ENCODE measurements at places on chromosomes 6 and 20.

GRCh38 chr20:17229256-17229655 is 2.4 kb downstream of the PCSK2 start:
- DNase-seq, result no peak

DNA sequence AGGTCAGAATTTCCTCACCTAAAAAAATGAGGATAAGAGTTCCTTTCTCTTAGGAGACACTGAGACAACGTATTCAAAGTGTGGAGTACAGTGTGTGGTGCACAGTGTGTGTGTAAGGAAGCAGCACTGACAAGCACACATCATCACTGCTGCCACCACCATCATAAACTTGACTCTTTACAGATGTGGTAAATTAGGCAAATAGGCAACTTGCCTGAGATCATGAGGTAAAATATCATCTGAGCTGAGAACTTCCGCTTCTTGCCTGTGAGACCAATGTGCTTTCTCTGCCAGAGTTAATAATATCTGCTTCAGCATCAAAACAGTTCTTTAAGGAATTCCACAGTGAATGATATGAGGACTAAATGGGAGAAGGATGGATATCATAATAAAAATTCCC is 52.7 kb downstream of the LYRM4 start:
- DNase-seq, result no peak

DNA sequence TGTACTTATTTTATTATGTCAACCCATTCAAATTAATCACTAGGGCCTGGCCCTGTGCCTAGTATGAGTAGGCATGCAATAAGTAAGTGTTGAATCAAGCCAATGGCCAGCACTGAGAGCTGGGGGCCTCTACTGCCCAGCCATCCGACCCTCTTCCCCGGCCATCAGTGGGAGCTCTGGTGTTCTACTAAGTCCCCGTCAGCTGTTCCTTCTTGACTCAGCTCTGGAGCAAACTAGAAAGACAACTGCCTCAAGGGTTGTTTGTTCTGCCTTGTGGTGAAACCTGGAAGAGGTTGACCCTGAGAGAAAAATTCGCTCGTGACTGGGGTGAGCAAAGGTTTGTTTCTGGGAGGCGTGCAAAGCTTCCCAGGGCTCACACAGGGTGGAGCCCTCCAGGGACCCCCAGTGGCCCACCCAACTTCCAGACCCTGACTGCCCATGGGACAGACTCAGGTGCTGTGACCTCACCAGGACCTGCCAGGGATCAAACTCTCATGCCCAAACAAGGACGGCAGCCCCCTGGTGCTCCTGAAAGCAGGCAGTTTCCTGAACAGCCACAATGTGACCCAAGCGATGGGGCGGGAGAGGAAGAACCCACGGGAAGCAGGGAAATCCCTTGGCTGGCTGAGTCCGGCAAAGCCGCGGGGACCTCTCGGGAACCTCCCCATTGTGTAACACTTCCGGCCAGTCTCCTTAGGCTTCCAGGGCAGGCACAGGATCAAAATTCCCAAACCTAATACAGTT is 50.4 kb downstream of the BANF2 start:
- no peak for DNase-seq

DNA sequence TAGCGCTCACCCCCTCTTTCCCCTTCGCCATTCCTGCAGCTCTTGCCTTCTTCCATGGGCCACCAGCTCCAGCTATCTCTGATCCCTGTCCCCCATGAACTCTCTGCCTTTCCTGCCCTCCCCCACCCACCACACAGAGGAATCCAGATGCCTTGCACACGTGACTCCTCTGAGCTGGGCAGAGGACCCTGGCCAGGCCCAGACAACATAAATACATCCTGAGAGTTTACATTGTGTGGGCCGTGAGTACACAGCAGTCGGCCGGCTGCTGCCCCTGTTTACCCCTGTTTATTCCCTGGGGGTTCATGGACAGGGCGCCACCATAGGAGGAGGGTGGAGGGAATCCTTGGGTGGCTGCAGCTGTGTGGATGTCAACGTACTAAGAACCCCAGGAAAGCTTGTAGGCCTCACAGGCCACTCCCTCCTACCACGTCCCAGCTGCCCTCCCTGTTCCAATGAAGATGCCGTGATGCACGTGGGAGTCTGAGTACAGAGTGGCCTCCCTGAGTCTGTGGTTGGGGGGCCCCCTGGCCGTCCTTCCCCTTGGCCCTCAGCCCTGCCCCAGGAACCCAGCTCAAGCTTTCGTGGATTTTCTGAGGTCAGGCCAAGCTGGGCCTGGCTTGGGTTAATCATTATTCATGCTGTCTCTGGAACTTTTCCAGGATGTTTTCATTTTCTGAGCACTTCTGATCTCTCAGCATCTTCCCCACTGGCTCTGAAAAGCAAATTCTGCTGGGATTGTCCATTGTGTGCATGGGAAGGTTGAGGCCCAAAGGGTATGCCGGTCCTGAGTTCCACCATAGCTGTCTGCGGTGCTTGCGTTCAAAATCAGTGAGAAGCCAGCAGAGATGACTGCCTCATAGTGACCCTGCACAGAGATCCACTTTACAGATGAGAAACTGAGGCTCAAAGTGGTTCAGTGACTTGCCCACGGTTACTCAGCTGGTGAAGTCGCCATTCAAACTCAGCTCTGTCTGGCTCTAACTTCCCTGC is 136.3 kb downstream of the MRPL14 start:
- no peak for DNase-seq

DNA sequence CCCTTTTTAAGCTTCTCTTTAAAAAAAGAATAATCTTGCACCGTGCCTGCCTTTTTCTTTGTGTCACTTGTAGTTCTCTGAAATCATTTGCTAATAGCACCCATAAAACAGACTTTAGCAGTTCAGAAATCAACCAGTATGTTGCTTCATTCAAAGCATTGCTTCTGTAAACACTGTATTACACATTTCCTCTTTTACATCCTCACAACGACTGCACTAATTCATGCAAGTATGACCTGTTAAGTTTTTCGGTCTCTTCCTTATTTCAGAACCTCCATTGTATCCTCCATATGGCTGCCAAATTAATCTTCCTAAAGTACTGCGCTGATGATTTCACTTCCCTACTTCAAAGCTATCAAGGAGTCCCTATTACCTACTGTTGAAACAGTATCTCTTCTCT is 142.9 kb upstream of the RNF217 start:
- no peak for DNase-seq

DNA sequence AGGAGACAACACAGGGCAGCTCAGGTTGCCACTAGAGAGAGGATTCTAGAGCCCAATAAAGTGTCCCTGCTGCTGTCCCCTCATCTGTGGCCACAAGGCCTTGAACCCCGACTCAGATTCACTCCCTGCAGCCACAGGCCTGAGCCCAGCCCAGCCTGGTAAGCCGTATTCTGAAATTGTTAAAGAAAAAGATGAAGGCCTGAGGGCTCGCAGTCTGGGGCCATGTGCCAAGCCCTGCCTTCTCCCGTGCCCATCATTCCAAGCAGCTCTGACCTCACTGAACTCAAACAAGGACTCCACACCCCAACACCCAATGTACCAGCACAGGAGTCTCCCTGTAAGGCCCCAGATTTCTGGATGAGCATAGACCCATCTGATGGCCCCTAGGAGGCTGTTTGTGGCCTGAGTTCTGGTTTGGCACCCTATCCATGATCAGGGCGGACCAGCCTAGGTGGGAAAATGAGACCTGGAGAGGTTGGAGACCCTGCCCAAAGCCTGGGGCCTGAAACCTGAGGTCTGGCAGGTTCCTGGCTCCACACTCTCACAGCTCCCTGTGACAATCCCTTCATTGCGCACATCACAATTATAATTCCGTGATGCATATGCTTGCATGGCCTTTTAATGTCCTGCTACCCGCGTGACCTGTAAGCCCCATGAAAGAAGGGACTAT is 62.0 kb upstream of the TOP1 start:
- no peak for DNase-seq

GRCh38 chr20:32411955-32412706 is 54.0 kb downstream of the ASXL1 start:
- DNase-seq, result no peak

DNA sequence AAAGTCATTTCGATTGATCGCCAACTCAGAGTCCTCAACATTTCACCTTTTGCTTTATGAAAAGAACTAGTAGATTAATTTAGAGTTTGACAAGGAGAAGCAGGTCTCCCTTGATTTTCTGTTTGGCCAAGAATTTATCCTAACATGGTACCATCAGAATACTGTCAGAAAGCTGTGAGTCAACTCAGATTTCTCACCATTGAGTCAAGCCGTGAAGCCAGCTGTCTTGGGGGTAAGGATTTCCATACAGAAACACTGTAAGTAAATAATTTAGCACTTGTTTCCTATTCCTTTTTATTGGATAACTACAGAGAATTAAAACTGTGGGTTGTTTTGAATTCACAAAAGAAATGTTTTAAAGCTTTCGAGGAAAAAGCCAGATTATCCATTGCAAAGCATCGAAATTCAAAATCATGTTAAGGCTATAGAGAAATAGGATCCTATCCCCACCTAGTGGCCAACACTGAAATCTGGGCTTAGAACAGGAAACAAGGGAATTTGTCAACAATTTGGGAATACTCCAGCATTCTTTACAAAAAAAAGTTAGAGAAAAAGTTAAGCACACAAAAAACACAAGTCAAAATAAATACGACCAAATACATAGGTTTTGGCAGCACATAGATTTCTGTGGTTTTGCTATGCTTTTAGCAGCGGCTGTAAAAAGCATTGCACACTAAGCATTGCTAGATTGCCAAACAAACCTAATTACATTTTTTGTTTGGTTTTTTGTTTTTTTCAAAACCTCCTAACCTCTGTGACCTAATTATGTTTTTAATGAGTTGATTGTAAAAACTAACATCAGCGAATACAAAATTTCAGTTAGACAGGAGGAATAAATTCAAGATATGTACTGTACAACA is 44.2 kb downstream of the COL11A2 start:
- DNase-seq, result no peak

GRCh38 chr20:23180451-23180921 is 94.4 kb upstream of the CD93 start:
- DNase-seq, result no peak

DNA sequence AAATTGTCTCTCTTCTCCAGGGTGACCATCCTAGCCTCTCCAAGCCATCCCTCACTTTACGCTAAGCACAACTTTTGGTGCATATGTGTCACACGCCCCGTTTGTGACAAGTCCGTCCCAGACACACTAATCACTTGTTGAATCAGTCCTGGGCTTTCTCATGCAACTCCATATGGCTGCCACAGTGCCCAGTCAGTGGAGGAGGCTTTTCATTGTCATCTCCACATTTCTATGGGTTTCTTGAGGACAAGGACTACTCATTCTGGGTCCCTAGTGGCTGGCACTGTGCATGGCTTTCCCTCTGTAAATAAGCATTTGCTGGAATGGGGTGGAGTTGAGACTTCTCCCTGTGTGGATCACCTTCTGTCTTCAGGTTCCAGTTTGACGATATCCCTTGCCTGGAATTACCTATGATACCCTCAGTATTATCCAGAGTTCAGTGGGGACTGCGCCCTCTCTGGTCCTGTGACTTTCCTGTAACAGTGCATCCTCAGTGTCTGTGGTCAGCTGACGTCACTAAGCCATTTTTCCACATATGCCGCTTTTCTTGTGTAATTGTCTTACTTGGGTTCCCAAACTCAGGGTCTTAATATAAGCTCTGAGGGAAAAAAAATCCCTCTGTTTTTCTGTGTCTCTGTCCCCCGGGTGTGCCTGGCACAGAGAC is 59.8 kb upstream of the MYL9 start:
- DNase-seq, result no peak

- no peak for DNase-seq
Measured at GRCh38 chr20:1721687-1722512, 64.3 kb upstream of the SIRPG start.

- no peak for DNase-seq
Measured at GRCh38 chr20:57190536-57191264, 75.7 kb downstream of the BMP7 start.

GRCh38 chr6:36818756-36819155 is 20.5 kb downstream of the CPNE5 start:
- DNase-seq, result no peak

DNA sequence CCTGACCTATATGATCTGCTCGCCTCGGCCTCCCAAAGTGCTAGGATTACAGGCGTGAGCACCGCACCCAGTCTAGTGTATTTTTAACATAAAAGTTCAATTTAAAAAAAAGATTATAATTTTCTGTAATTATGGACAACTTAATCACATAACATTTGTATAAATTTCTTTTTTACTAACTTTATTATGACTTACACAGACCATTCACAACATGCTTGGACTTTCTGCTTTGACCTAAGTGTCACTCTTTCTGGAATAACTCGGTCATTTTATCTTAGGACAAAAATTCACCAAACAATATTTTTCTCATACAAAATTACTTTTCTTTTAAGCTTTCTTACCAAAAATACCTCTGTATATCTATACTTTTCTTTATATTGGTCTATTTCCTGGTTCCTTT is 15.4 kb upstream of the IL22RA2 start:
- DNase-seq, result no peak

GRCh38 chr6:121523628-121524027 is 88.2 kb downstream of the GJA1 start:
- DNase-seq, result no peak

- no peak for DNase-seq
Measured at GRCh38 chr6:54291738-54292137, 16.5 kb upstream of the TINAG start.

GRCh38 chr6:106517706-106518105 is 111.6 kb downstream of the RTN4IP1 start:
- DNase-seq, result no peak

DNA sequence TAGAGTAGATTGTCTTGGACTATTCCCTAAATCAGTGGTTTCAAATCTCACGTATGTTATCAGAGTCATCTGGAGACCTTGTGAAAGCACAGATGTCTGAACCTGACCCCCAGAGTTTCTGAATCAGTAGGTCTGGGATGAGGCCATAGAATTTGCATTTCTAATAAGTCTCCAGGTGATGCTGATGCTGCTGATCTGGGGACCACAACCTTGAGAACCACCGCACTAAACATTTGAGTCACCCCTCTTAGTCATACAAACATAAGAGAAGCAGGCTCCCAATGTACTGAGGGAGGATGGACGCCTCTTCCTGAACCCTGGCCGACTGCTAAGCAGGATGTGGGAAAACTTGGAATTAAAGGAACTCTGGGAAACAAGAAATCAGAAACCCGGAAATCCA is 187.8 kb upstream of the PRDM1 start:
- DNase-seq, result no peak

DNA sequence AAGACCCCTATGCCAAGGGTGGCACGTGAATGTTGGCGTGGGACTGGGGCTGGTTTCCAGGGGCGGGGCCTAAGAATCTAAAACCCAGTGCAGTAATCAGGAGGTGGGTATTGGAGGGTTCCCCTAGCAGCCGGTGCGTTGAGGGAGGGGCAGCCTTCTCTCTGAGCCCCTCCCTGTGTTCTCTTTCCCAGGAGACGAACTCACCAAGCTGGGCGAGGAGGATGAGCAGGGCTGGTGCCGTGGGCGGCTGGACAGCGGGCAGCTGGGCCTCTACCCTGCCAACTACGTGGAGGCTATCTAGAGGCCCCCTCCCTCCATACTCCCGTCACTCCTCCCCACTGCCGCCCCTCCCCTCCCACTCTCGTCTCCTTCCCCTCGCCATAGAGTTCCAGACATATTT is 23.9 kb downstream of the SPDEF start:
- DNase-seq, result no peak

DNA sequence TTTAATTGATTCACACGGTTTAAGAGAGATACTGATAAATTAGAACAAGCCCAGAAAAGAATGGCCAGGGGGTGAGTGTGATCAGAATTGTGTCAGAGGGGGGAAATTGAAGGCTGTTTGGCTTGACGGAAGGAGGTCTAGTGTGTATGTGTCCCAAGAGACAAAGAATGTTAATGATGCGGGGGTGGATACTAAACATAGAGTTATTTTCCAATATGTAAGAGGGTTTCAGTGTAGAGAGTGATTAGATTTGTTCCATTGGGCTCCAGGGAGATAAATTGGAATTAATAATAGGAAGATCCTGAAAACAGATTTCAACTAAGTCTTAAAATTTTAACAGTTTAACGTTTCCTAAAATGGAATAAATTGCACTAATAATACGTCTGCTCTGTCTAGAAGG is 38.1 kb upstream of the UTRN start:
- no peak for DNase-seq

All from activated effector memory CD4-positive, alpha-beta T cell treated with anti-CD3 and anti-CD28 coated beads, Interleukin-2, amount 50 U/mL, for 16 hours (primary cell).